ENCODE measurements at places on chromosomes 3 and 15.

GRCh38 chr15:31485911-31486461, 159.4 kb downstream of the KLF13 start:
- no peak for DNase-seq

- no peak for DNase-seq
Observed at GRCh38 chr15:65660927-65661326, 39.2 kb downstream of the SLC24A1 start.

GRCh38 chr15:45150481-45150880, 20.7 kb downstream of the DUOX1 start:
- DNase-seq: no peak

DNA sequence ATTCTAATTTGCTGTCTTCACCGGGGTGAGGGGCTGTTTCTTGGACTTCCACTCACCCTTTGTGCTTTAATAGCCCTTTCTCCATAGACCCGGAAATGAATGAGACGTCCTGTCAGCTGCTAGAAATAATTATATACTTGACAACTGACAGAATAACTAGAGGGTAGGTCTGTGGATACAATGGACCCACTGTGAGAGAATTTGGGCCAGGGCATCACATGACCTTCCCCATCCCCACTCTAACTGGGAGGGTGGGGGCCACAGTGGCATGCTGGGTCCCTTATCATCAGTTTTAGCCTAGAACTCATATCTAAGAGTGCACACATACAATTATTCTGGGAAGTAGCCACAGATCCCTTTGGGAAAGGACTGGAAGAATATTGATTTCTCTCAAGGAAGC, 25.9 kb upstream of the MINAR1 start:
- no peak for DNase-seq

DNA sequence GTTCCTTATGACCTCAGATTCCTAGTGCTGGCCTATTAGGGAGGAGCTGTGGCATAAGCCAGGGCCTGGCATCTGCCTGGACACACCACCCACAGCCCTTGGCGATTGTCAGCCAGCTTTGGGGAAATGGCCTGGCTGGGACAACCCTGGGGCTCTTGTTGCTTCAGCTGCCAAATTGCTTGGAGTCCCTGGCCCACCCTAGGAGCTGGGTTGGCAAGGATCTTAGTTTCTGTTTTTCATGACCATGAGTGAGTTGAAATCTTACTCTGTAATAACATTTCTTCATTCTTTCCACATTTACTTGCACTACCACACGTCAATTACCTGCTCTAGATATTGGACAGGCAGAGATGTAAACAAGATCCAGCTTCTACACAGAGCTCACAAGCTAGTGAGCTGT, 1.9 kb upstream of the MYZAP start:
- DNase-seq: no peak

DNA sequence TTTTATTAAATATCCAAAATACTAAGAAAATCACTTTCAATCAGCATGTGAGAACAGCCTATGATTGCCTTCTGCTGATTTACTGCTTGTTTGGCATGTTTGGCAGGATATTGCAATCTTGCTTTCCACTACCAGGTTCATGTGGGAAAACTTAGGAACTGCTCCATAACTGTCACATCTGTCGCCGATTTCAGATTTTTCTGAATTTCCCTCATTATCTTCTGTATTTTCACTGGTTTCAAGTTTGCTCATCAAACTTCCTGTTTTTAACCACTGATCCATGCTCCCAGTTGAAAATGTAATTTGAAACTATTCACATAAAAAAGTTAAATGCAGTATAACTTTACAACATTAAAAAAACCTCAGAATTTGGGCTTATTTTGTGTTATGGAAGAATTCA, 93.0 kb downstream of the NFKBIZ start:
- no peak for DNase-seq

DNA sequence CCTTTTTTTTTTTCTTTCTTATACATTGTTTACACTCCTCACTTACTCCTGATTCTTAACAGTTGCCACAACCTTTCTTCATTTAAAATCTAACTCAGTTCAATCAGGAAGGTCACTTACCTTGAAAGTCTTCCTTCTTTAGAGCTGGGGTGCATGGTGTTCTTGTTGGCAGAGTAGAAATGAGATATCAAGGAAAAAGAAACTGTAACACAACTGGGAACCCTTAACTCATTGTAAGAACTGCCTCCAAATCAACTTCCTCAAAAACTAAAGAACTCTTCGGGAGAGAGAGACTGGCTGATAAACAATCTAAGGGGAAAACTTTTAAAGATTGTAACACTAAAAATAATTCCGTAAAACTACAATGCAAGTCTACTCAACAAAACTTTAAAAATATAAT, 1.4 kb upstream of the APPL1 start:
- DNase-seq: no peak

DNA sequence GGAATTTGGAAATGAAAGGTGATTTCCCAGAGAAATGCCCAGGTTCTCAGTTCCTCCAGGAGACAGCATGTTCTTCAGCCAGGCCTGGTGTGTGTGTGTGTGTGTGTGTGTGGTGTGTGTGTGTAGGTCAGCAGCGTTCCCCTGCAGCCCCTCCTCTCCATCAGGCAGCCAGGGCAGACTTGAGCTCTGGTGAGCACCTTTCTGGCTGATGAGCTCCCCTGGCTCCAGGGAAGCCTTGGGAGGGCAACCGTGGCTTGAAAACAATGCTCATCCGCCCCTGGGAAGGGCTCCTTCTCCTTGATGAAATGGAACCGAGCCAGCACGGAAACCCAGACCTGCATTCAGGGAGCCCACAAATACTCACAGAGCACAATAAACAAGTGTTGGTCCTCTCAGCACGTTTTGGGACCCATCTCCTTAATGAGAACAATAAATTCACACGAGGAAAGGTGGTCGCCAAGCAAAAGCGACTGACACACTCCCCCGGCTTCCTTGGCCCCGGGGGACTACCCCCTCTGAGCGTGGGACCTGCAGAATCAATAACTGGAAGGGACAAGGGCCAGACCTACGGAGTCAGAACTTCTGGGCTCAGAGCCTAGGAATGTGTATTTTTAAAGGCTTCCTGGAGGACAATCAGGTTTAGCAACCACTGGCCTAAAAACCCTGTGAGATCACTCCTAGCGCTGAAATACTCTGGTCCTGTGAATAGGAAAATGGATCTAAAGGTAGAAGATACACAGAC, 38.6 kb upstream of the HES1 start:
- DNase-seq: peak; percentile 34

- no peak for DNase-seq
Observed at GRCh38 chr15:83656192-83656591, 2.3 kb downstream of the ADAMTSL3 start.

GRCh38 chr15:39672184-39672583, 91.3 kb downstream of the THBS1 start:
- no peak for DNase-seq

DNA sequence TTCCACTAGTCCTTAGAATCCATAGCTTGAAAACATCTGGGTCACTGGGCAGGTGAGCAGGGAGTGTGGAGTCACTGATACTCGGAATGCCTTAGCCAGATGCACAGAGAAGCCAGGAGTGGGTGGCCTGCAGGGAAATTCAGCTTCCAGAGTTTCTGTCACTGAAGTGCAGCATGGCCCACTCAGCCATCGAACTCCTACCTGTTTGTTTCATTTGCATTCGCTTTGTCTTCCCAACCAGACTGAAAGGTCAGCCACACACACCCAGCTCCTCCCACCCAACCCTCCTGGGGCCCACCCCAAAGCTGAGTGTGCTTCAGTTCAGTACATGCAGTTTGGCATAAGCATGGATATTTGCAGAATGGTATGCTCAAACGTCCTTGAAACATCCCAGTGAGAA, 124.5 kb upstream of the ATP10A start:
- DNase-seq: no peak

- no peak for DNase-seq
Observed at GRCh38 chr3:37891227-37891626, 29.5 kb downstream of the CTDSPL start.

GRCh38 chr15:59165726-59166125, 40.9 kb upstream of the LDHAL6B start:
- no peak for DNase-seq

DNA sequence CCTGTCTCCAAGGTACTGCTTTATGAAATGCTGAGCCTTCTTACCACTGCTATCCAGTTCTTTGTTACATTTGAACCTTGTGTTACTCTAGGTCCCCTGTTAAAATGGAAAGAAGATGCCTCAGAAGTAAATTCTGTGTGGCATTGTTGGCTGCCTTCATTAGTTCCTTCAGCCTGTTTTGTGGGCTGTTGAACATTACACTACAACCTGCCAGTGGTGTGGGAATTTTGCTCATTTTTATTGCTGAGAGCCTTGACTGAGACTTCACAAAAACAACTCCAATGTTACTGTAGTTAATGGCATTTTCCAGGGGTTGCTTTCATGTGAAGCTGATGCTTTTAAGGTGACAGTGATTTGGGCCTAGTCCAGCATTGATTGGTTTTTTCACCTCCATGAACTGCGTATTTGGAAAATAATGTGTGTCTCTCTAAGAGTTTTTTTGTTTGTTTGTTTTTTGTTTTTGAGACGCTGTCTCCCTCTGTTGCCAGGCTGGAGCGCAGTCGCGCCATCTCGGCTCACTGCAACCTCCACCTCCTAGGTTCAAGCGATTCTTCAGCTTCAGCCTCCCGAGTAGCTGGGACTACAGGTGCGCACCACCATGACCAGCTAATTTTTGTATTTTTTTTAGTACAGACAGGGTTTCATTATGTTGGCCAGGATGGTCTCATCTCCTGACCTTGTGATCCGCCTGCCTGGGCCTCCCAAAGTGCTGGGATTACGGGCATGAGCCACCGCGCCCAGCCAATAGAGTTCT, 4.3 kb downstream of the MAPK6 start:
- DNase-seq: no peak

DNA sequence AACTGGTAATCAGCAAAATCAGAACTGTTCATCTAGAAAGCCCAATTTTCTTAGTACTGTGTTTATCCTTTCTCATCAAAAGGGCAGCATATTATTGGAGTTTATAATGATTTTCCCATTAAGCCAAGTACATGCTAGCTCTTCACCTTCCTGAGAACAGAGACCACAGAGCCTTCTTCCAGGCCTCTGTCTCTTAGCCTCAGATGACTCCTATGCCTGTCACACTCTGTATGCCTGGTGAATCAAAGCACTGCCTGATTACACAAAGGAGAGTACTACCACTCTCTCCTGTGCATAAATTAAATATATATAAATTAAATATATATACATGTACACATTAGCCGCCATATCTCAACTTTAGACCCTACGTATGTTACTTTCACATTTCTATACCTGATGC, 636.1 kb downstream of the NTRK3 start:
- no peak for DNase-seq

DNA sequence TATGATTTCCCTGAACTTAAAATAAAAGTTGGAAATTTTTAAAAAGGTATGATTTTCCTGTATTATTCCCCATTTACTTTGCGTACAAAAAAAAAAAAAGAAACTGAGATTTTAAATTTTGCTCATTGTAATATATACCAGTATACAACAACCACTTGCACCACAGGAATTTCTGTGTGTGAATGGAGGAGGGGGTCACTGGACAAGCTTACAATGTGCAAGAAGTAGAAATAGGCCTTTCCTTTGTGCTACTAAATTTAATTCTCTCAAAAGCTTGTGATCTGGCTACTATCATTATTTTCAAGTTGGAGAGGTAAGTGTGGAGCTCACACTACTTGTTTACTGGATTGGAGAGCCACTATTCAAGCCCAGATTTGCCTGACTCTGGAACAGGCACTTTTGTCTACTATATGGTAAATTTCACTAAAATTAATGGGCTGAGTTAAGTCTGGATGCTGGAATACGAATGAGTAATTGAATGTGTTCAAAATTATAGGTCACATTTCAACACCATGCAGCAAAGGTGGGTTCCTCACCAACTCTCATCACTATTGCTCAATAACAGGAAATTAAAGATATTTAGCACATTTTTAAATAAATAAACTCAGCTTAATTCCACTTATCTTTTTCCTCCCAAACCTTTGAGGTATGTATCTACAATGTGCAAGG, 148.0 kb upstream of the MBNL1 start:
- DNase-seq: no peak

DNA sequence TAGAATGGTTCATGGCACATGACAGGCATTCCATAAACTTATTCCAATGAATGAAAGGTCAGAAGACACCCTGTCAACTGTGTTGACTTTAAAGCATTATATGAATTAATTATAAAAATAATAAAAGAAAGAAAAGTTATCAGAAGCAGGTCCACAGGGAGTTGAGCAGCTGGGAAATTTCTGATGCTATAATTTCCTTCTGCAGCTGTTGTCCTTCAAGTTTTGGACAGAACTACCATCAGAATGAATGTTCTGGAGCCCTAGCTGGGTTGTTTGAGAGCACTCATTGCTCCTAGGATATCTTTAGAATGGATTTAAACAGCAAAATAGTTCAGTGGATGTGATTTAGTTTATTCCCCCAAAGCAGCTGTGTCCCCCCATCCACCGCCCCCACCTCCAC, 232.4 kb upstream of the PROK2 start:
- DNase-seq: no peak

DNA sequence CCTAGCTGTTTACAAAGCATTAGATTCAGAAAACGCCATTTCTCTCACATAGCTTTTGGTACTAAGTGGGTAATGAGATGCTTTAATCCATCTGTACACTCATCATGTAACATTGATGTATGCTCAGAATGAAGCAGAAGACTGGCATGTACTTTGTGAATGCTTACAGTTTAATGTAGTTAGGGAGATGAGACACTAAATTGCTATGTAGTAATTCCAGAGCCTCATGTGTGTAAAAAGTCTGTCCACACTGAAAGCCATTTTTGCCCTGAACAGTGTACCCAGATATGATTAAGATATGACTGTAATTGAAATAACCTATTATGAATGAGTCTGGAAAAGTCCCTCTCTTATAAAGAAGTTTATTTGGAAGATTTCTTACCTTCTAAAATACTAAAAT, 66.5 kb downstream of the ARMC8 start:
- DNase-seq: no peak

DNA sequence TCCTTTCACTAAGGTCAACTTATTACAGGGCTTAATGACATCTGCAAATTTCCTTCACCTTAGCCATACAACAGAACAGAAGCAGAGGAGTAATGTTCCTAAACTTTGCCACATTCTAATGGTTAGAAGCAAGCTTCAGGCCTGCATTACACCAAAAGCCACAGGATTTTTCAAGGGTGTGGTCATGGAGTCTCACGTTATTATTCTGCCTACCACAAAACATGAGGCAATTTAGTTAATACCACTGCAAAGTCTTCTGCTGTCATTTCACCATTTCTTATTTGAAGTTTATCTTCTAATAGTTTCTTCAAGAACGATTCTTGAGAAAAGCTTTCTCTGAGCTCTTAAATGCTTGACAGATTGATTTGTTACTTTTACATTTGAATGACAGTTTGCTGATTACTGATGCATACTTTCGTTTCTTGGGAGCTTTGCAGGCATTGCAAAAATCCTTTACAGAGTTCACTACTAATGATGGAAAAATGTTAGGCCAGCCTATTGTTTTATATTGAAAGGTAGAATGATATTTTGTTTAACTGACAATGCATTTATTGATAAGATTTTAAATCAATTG, 1257.1 kb downstream of the NSUN3 start:
- no peak for DNase-seq

- no peak for DNase-seq
Observed at GRCh38 chr3:126891791-126892190, 91.1 kb upstream of the PLXNA1 start.
